Stimulated activated CD4-positive, alpha-beta T cell treated with anti-CD3 and anti-CD28 coated beads, Interleukin-1b, Interleukin-23, amount 100 ng/mL, for 1 hour (primary cell): ENCODE measurements at places on chromosomes 1 and 21.

DNA sequence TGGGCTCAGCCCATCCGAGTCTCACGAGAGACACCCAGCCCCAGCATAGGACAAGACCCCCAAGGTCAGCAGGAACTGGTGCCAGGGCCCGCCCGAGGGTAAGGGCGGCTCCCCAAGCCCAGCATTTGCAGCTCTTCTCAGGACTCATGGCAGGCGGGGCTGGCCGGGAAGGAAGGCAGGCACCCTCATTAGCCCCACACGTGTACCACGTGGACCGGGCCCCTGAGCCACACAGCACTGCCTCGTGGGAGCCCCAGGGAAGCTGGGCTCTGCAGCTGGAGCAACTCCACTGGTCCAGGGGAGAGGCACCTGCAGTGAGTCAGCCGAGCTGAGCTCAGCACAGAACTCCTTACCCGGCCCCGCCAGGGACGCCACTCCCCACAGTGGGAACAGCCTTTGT is 97.7 kb upstream of the IFFO2 start:
- no peak for DNase-seq

GRCh38 chr1:78081980-78082860 is 36.5 kb downstream of the GIPC2 start:
- DNase-seq: no peak

DNA sequence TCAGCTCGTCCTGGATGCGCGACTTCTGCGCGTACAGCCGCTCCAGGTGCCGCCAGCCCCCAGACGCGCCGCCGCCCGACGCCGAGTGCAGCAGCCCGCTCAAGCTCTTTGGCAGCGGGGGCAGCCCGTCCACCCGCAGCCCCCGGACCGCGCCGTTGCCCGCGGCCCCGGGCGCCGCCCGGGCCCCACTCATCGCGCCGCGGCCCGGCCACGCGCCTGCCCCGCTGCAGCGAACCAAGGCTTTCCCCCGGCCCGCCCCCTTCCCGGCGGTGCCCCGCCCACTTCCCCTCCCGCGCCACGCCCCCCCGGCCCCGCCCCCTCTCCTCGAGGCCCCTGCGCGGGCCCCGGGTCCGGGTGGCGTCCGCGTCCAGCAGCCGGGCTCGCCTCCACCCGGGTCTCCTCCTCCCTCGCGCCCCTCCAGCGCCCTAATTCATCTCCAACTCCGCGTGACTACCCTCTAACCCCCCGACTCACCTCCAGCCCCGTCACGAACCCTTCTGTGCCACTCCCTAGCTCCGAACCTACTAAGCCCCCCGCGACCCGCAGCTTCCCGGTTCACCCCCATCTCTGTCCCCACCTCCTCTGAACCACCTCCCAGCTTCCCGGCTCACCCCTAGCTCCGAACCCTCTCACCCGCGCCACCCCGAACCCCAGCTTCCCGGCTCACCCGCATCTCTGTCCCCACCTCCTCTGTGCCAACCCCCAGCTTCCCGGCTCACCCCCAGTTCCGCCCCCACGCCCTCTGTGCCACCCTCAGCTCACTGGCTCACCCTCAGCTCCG is at the start of gene FAM89A:
TSS of gene FAM89A (minus strand) at position 236 of the 781 bp plus-strand sequence. CDS start at position 193, 43 bp downstream.
- DNase-seq: peak; percentile 58

DNA sequence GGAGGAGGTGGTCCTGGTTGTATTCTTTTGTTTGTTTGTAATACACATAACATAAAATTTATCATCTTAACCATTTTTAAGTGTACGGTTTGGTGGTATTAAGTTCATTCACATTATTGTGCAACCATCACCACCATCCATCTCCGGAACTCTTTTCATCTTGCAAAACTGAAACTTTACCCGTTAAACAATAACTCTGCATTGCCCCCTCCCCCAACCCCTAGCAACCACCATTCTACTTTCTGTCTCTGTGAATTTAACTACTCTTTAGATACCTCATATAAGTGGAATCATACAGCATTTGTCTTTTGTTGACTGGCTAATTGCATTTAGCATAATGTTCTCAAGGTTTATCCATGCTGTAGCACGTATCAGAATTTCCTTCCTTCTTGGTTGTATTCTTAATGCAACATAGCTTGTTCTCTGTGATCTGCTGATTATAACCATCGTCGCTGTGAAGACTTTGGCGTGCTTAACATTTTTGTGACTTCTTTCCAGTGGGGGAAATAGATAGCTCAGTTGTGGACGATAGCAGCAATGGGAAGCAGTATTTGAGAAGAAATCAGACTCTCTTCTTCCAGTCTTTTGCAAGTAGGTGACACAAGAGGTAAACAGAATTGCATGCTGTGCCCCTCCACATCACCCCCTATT is 117.5 kb upstream of the HOOK1 start:
- DNase-seq: no peak

DNA sequence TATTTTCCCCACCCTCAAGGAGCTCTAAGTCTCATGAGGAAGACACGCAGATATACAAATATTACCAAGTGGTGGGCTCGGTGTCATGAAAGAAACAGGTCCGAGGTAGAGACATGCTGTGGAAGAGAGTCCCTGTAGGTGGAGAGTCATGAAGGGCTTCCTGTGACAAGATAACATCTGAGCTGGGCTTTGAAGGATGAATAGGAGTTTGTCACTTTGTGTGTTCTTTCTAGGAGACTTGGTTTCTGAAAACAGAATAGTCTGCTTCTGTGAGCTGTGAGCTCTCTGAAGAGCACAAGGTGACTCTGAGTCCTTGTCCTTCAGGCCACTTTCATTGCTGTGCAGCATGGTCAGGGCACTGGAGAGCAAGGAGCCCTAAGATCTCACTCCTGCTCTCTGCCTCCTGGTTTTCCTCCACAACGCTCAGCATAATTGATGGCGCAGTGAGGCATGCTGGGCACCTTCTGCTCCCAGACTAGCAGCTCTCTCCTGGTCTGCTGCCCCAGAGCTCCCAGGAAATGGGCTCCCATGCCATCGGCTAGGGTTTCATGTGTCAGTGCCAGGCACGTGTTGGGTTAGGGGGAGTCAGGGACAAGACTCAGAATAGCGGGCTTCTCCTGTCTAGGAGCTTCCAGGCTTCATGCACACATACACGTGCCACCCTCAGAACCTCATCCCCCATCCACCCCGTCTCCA is 209.9 kb upstream of the CSF3R start:
- DNase-seq: no peak

DNA sequence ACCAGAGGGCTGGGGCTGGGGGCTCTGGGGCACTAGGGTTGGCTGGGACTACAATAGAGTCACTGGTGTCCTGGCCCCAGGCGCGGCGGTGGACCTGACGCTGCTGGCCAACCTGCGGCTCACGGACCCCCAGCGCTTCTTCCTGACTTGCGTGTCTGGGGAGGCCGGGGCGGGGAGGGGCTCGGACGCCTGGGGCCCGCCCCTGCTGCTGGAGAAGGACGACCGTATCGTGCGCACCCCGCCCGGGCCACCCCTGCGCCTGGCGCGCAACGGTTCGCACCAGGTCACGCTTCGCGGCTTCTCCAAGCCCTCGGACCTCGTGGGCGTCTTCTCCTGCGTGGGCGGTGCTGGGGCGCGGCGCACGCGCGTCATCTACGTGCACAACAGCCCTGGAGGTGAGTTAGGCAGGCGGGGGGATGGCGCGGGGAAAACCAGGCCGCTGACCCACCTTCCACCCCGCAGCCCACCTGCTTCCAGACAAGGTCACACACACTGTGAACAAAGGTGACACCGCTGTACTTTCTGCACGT is 4.1 kb downstream of the TIE1 start:
- no peak for DNase-seq

DNA sequence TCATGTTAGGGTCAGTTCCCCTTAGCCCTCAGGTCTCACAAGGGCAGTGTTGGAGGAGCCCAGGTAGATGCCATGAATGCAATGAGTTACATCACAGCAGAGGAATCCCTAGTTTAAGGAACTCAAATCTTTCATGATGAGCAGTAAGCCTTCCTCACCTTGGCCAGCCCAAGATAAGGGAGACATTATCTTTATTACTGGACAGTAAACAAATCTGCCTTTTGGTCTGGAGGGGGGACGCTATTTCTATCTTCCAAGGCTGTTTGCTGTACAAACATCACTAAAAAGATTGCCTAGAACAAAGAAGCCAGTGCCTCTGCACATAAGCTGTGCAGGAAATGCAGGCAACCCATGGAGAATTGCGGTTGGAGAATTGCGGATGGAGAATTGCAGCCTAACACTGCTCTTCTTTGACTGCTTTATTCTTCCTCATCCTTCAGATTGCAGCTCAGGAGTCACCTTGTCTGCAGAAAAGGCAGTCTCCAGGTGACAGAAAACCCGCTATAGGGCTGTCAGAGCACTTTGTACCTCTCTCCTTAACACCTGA is 2.3 kb upstream of the CHI3L1 start:
- no peak for DNase-seq

DNA sequence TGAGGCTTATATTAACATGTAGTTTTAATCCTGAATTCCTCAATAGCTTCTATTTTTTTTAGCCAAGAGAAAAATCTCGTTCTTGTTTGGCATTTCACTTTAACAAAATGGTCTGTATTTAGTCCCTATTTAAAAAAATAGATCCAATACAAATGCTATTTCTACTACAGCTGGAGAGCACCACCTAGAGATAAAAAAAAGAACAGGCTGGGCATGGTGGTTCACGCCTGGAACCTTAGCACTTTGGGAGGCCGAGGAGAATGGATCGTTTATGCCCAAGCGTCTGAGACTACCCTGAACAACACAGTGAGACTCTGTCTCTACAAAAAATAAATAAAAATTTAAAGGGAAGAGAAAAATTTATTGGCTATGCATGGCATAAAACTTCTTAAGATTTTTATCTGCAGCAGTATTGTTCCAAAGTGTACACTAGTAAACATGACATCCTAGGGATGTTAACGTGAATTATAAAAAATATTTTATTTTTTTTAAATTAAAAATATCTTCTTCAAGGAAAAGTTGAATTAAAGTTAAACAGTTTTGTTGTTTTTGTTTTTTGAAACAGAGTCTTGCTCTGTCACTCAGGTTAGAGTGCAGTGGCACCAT is 4.4 kb downstream of the ST7L start:
- DNase-seq: no peak

DNA sequence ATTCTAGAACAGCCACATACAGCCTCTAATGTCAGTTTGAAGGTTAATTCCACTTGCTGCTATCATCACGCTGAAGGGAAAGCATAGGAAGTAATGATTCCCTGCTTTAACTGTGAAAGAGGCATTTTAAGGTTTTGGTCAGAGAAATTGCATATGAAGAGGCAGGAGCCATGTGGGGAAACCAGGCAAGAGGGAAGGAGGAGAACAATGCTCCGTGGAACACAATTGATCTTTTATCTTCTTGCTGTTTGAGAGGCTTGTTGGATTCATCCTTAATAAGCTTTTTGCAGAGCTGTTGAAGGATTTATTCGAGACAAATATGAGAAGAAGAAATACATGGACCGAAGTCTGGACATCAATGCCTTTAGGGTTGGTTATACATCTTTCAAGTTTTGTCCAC is 35.9 kb downstream of the SMAP2 start:
- no peak for DNase-seq

DNA sequence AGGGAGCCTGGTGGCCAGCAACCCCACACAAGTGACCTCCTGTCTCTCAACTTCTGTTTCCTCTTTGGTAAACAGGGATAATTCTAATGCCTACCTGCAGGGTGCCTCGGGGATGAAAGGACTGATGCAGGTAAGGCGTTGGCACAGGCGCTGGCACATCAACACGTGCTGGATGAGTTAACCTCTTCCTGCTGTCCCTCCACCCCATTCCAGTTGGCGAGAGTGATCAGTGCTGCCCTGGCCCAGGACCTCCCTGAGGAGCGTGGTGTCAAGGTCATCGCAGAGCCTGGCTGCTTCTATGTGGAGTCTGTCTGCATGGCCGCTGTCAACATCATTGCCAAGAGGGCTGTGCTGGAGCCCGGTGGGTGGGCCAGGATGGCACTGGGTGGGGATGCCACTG is 69.1 kb upstream of the TINAGL1 start:
- DNase-seq: no peak

DNA sequence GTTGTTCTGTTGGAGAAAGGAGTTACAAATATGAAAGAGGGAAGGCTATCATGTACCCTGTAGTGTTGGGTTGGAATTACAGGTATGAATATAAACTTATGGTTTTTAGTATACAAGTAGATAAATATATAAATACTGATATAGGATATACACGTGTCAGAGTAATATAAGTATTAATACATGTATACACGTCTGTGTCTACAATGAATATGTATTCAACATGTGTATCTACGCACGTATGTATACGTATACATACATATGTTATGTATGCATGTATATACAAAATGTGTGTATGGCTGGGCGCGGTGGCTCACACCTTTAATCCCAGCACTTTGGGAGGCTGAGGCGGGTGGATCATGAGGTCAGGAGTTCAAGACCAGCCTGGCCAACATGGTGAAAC is 17.9 kb downstream of the ACBD6 start:
- DNase-seq: no peak

- DNase-seq: no peak
Observed at GRCh38 chr1:236800002-236800620, 5.0 kb downstream of the MTR start.

GRCh38 chr1:59554011-59554663 is 257.2 kb downstream of the FGGY start:
- no peak for DNase-seq

GRCh38 chr1:237701534-237701933 is 189.2 kb downstream of the ZP4 start:
- no peak for DNase-seq

GRCh38 chr1:54543729-54544496 is 4.1 kb upstream of the ACOT11 start:
- no peak for DNase-seq

DNA sequence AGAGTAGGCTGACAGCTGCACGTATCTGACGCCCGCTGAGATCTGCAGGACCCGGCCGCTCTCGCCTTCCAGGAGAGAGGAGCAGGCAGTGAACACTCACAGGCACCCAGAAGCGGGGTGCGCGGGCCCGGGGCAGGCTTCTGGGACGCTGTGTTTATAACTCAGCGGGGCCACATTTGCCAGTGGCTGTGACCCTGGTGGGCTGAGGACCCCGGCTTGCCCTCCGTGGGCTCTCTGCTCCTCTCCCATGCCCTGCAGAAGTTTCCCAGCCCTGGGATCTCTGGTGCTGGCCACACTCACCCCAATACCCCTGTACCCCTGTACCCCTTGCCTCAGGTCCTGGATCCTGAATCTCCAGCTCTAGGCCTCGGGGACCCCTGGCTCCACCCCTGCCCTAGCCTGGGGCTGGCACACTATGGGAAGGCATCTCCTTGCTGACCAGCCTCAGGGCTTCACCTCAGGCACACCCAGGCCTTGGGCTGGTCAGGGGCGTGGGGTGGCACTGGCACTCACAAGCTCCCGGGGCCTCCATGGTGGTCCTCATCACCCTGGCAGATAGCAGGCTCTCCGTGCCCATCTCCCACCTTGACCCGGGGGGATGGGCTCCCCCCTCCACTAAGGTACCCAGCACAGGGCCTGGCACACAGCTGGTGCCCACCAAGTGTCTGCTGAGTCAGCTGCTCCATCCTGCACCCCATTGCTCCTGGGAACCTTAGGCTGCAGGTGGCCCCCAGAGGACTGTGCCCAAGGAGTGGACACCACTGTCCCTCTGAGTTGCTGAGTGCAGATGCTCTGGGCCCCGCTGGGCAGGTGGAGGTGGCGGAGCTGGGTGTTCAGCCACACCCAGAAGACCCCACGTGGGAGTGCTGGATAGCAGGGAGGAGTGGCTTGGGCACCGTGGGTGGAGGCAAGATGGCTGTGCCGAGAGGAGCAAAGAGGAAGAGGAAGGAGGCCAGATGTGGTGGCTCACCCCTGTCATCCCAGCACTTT is 32.4 kb downstream of the MORN1 start:
- DNase-seq: no peak
